Kidney (tissue), 22 donors: ENCODE measurements at places on chromosomes 1 and 21. TPM values are rescaled to one million over a fixed set of nuclear protein-coding genes. Genes with fewer than 3 reads are reported as not detected.

LAPTM5 gene
- 108 TPM for total RNA-seq

KCNE2 gene
- total RNA-seq, result not detected

BACE2 gene
- 65.7 TPM for total RNA-seq

- DNase-seq, result peak; percentile 41
Measured at GRCh38 chr1:46489638-46490405, at the start of gene DMBX1. TSS of gene DMBX1 (plus strand) at chr1:46489836. CDS start at chr1:46507011, 17,175 bp downstream.

- DNase-seq, result no peak
Measured at GRCh38 chr1:244106176-244106575, 55.1 kb downstream of the ZBTB18 start.

DNA sequence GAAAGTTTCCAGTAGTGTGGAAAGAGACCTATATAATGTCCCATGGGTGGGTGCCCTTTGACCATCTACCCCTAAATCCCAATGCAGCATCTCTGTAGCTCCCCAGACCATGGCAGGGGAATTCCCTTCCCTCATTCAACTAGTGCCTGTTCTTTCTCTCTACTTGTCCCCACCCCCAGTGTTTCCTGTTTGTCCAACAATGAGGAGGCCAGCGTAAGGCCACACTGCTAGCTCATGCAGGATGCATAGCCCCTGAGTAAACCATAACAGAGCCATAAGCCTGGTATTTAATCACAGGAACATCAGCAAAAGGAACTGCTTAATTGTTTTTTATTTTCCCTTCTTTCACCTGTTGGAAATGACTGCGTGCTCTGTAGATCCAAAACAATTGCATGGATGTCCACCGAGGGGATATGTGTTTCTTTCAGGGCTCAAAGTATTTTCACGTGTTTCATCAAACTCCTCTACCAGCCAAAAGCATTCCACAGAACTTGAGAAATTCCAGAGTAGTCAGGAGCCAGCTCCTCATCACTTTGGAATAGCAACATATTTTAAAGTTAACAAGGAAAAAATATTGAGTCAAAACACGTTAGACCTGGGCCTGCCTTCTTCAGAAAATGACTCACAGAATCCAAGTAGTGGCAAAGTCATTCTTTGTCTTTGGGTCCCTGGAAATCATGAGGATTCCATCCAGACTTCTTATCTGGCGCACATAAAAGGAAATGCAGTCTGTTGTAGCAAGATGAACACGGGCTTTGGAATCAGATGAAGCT, 162.5 kb upstream of the SGIP1 start:
- DNase-seq, result peak; percentile 17

DNA sequence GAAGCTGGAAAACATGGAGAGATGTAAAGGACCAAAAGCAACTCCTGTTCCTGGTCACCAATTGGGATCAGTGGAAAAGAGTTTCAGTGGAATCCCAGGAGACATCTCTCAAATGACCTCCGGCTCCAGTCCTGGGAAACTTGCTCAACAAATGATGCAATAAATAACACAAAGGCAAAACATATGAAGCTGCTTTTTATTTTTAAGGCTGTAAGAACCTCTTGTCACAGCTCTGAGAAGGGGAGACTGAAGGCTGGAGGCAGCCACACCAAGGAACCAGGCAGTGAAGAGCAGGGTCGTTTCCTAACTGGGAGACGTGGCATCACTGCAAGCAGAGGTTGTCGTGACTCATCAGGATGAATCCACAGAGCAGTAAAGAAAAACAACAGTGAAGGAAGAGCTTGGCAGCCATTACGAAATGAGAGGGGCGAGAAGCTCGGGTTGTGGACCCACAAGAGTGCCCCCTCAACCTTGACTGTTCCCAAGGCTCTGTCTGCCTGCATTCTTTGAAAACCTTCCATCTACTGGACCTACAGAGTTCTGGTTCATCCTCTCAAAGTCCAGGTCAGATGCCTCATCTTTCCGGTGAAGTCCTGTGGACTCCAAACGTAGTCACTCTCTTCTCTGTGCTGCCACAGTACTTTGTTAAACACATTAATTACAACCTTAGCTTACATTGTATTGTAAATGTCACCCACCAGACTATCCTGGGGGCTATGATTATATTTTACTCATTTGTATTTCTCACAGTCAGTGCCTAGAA, 32.1 kb downstream of the JAK1 start:
- no peak for DNase-seq

- no peak for DNase-seq
Measured at GRCh38 chr1:56174176-56174885, 405.0 kb downstream of the PLPP3 start.
